ENCODE measurements at places on chromosomes 1 and 21.

- no peak for DNase-seq
Measured at GRCh38 chr1:62271948-62272728, 47.1 kb downstream of the KANK4 start.

DNA sequence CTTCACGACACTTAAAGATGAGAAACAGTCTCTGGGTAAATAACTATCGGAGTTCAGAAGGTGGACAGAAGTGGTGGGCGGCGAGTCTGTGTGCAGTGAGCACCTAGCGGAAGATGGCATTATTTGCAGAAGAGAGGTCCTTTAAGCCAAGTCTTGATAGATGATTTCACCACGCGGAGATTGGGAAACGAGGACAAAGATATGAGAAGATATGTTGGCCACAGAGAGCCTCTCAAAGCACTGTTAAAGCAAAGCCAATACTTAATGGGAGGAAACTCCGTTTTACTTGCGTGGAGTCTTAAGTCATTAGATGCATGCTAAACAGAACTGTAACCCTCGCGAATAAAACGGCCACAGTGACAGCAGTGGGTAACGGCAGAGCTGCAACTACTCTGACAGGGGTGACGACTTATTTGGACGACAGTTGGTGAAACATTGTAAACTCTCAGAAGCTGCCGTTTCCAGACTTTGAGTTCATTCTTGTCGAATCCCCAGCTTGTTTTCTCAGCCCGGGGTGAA lies 577 bp upstream of the CEP350 start:
- DNase-seq: no peak

- no peak for DNase-seq
Measured at GRCh38 chr1:159554261-159554660, 18.5 kb upstream of the OR10J5 start.

DNA sequence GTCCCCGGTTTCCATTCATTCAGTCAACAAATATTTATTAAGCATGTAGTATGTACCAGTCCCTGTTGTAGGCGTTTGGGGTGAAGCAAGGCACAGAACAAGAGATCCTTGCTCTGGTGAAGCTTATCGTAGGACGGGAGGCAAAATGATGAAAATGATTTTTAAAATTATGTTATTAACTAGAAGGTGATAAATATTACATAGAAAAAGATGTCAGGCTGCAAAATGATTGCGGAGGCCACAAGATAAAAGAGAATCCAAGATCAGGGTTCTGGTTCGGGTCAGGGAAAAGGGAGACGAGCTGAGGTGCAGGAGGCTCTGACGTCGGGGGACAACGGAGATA lies 602 bp upstream of the CGN start:
- no peak for DNase-seq

- no peak for DNase-seq
Measured at GRCh38 chr21:41659791-41660560, 106.9 kb downstream of the RIPK4 start.

DNA sequence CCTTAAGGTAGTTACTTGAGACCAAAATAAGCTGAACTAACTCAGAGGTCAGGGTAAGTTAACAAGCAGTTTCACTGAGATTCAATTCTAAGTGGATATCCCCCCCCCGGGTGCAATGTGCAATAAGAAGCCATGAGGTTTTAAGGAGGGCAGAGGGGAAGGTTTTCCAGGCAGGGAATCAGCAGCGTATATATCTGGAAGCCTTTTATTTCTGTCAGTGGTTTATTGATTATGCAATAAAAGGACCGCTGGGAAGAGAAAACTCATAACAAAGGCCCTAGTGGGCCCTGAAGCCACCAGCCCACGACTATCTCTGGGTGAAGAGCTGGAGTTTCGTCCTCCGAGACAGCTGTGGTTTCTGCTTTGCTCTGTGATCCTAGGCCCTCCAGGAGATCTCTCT lies 53.1 kb upstream of the CTPS1 start:
- DNase-seq: no peak

DNA sequence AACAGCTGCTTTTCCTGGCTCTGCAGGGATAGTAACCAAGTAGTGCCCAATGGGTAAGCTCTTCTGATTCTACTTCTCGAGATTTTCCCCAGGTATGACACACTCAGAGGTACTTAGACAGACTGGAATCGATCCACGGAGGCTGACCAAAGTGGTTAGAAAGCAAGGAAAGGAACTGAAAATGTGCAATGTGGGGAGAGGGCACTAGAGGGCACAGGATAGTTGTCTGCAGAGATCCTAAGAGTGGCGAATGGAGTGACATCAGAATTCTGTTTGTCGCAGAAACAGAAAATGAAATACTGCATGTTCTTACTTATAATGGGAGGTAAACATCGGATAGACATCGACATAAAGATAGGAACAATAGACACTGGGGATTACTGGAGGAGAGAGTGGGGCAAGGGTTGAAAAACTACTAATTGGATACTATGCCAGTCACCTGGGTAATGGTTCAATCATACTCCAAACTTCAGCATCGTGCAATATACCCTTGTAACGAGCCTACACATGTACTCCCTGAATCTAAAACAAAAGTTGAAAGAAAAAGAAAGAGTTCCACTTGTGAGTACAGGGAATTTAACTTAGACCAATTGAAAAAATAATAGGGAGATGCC lies 23.3 kb downstream of the CYP2J2 start:
- DNase-seq: no peak

GRCh38 chr1:26945728-26946127 lies 14.5 kb downstream of the KDF1 start:
- DNase-seq: no peak

- no peak for DNase-seq
Measured at GRCh38 chr1:214264196-214264595, 16.8 kb upstream of the SMYD2 start.

DNA sequence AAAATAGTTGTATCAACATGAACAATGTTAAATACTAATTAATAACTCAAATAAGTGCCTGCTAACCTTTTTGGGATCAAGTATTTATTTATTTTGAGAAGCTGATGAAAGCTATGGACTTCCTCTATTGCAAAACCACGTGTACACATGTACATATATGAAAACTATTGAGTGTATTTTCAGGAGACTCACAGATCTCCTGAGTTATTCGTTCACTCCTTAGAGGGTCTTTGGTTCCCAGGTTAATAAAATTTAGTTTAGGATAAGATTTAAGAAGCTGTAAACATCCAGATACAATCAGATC lies 130.5 kb downstream of the DISC1 start:
- no peak for DNase-seq

DNA sequence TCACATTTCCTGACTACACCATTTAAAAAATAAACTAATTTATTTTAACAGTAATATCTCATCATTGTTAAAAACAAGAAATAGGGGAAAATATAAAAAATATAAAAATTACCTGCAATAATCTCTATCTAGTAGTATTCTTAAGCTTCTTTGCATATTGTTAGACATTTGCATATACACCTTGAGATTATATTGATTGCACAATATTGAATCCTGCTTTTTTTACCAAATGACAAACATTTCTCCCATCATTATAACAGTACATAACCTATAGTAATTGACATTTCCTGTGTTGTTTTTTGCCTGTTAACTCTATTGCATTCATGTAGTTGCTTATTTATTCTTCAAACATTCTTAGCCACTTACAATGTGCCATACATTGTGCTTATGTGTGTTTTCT lies 11.7 kb upstream of the CR1L start:
- DNase-seq: no peak

- DNase-seq: no peak
Measured at GRCh38 chr1:16122916-16123315, 33.0 kb downstream of the EPHA2 start.

DNA sequence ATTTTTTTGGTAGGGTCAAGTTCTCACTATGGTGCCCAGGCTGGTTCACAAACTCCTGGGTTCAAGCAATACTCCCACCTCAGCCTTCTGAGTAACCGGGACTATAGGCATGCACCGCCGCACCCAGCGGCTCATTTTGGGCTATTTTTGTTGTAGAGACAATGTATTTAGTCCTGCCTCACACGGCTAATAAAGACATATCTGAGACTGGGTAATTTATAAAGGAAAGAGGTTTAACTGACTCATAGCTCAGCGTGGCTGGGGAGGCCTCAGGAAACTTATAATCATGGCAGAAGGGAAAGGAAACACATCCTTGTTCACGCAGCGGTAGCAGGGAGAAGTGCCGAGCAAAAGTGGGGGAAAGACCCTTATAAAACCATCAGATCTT lies 4.2 kb downstream of the CELA2A start:
- no peak for DNase-seq

GRCh38 chr1:94118471-94118870 lies 2.5 kb downstream of the ABCA4 start:
- no peak for DNase-seq

GRCh38 chr1:45353685-45354084 lies 13.4 kb upstream of the MUTYH start:
- no peak for DNase-seq

DNA sequence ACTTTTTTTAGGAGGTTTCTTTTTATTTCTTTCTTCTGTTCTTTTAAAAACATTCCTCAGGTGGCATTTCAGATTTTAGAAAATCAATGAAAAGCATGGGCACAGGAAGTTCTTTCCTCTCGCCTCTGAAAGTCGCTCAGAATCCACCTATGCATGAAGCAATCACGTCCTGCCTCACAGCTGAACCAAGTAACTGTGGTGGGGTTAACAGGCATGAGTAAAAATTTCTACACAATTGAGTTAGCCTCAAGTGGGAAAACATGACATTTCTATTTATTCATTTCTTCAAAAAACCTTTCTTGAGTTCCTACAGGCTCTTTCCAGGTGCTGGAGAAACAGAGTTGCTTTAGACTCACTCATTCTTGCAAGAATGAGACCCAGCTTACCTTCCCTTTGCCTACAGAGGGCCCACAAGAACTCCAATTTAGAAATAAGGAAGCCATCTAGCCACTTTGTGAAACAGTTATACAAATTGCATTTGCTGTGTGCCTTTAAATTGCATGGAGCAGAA lies 508.9 kb upstream of the PKN2 start:
- no peak for DNase-seq

DNA sequence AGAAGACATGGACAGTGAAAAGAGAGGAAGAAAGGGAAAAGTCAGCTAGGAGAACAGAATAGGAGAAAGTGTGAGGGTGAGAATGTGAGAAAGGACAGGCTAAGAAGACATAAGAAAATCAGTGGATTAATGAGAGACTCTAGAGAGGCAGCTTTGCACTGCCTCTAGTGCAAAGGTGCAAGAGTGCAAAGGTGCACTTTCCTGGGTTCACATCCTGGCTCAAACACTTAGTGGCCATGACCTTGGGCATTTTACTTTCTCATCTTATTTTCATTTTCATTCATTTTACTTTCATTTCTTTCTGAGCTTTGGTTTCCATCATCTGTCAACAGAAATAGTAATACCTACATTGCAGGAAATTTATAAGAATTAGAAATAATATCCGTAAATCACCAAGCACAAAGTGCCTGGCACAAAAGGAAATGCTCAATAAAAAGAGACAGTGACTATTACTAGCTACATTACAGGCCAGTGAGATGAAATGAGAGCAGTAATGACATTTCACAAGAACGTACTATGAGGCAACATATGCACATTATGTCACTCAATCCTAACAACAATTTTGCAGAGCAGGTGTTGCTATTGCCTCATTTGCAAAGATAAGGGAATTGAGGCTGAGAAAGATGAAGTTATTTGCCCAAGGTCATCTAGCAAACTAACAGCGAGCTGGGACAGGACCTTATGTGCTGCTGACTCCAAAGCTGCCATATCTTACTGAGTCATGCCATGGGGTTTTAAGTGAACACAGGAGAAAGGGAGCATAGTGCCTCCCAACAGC lies 107.0 kb upstream of the TLR5 start:
- DNase-seq: no peak

DNA sequence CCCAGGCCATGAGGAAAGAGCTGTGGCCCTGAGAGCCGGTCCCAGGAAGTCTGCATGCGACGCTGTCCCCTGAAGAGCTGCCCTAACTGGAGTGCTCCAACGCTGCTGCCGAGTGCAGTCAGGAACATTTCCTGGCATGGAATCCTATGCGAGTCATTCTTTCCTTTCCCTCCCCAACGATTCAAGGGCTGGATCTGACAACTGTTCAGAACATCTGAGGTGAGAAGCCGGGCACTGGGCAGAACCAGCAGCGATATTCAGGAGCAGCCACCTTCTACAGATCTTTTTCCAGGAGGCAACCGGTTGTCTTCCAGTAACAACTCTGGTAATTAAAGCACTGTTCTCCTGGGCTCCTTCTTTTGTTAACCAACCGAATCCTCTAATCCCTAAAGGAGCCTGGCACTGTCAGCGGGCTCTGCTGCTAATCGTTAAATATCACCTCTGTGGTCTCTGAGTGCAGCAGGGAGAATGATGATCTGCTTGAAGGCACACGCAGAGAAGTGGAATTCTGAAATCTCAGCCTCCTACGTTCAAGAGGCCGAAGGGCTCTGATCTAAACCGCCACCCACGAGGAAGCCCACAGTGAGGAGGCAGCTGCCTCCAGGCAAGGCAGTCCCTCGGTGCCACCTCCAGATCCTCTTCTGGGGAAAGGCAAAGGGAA lies 55.8 kb downstream of the SLC45A1 start:
- DNase-seq: no peak

GRCh38 chr1:117612517-117613248 lies 6.8 kb downstream of the TENT5C start:
- no peak for DNase-seq

DNA sequence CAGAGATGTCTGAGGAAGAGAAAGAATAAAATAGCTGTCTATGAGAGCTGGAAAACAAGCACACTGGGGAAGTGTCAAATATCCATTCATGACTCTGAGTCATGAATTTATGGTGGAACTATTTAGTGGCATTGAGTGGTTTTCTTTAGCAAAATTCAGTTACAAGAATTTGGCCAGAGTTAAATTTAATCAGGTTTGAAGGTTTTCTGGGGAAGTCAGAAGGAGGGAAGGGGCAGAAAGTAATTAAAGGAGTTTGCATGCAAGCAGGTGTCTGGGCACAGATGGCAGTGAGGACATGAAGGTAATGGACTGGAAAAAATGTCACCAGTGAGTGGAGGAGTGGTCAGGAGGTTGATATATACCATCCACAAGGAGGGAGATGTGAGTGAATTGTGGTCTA lies 121.9 kb upstream of the IVNS1ABP start:
- DNase-seq: no peak

- peak; percentile 64 for DNase-seq
Measured at GRCh38 chr1:30782361-30783255, 25.0 kb upstream of the LAPTM5 start.

- DNase-seq: no peak
Measured at GRCh38 chr21:25461725-25462124, 145.6 kb downstream of the MRPL39 start.

DNA sequence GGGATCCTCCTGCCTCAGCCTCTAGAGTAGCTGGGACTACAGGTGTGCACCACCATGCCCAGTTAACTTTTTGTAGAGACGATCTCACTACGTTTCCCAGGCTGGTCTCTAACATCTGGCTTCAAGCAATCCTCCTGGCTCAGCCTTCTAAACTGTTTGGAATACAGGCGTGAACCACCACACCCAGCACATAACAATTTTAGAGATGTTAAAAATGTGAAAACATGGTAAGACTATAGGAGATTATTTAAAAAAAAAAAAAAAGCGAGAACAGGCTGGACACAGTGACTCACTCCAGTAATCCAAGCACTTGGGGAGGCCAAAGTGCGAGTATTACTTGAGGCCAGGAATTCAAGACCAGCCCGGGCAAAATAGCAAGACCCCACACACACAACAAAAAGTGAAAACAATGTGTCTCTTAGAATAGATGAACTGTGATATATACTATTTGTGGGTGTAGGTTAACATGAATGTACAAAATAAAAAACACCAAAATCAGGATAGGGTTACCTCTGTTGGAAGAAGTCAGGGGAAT lies 19.6 kb downstream of the CCDC18 start:
- DNase-seq: no peak
